Prostate gland (tissue), 2 donors: ENCODE measurements at places on chromosomes 5 and 9. TPM values are rescaled to one million over a fixed set of nuclear protein-coding genes. Genes with fewer than 3 reads are reported as not detected.

PCDHA4 gene
- total RNA-seq = 2.4 TPM

DNA sequence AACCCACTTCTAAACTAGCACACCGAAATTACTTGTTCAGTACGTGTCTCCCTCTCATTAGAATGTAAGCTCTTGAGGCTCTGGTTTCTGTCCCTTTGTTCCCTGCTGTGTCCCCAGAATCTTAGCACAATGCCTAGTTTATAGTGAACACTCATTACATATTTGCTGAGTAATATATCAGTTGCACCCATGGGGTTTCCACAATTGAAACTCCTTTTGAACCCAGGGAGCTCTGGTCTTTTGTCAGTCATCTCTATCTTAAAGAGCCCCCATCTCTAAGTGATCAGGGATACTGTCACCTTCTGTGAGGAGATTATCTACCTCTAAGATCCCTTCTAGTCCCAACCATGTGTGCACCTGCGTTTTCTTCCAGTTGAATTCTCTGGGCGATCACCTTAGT is 12.8 kb downstream of the CAMK4 start:
- no peak for DNase-seq

PCDHB5 gene
- 5.3 TPM for total RNA-seq

DNA sequence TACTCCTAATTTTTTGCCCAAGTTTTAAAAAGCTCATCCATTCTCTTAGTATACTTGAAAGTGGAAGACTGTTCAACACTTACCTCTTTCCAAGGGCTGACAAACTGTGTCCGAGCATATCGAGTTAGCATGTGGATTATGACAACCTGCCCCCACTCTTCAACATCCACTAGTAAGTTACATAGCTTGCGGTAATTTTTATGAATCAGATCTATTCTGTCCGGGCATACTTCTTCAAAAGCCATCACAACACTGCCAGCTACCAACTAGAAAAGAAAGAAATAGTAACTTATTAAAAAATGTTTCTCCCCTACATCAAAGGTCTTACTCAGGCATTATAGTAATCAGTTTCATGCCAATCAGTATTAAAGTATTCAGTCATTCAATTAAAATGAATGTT is 78.5 kb downstream of the AP3B1 start:
- DNase-seq = no peak

- no peak for DNase-seq
Observed at GRCh38 chr5:148820461-148821395, 5.7 kb upstream of the ADRB2 start.

RAD50 gene
- 20.2 TPM for total RNA-seq

GRCh38 chr9:20373263-20373662 is 249.0 kb downstream of the MLLT3 start:
- DNase-seq = no peak

- DNase-seq = no peak
Observed at GRCh38 chr5:3190930-3191329, 404.7 kb upstream of the IRX1 start.

GRCh38 chr5:143674469-143674786 is 137.5 kb upstream of the HMHB1 start:
- no peak for DNase-seq

DNA sequence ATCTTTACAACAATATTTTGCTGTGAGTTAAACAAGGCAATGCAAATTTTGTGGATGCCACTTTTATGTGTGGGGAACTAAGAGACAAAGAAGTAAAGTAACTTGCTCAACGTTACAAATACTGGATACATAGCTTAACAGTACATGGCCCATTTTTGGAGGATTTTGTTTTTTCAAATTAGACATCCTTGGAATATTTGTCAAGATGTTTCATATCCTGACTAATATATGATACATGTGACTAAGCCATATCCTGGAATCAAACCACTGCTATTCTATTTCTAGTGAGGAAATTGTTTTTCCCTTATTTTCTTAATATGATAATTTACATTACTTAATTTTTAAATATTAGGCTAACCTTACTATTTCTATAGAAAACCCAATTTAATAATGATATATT is 529.8 kb downstream of the DMRTA1 start:
- DNase-seq = no peak

GPR151 gene
- not detected for total RNA-seq

ADRB2 gene
- 6.8 TPM for total RNA-seq

IL13 gene
- 2.3 TPM for total RNA-seq

INSL6 gene
- 8.9 TPM for total RNA-seq

DNA sequence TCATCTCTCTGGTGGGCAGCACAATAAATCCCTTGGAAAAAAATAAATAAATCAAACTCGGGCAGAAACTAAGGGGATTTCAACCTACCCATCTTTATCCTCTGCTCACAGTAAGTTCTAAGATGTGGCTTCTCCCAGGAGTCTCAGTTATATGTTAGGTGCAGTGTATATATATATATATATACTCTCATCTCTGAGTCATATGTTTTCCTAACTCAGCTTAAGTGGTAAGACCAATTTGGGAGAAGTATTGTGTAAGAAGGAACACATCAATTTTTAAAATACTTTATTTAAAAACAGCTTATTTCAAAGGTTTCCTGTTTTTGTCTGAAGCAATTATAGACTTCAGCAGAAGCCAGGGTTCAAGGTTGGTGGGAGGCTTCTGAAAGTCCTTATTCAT is 20.3 kb upstream of the OSMR start:
- no peak for DNase-seq

DNA sequence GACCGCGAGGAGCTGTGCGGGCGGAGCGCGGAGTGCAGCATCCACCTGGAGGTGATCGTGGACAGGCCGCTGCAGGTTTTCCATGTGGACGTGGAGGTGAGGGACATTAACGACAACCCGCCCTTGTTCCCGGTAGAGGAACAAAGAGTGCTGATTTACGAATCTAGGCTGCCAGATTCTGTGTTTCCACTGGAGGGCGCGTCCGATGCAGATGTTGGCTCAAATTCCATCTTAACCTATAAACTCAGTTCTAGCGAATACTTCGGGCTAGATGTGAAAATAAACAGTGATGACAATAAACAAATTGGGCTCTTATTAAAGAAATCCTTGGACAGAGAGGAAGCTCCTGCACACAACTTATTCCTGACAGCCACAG is 590 bp downstream of the PCDHA6 start:
- no peak for DNase-seq

- DNase-seq = no peak
Observed at GRCh38 chr9:96015876-96016686, 140.6 kb downstream of the ERCC6L2 start.

DNA sequence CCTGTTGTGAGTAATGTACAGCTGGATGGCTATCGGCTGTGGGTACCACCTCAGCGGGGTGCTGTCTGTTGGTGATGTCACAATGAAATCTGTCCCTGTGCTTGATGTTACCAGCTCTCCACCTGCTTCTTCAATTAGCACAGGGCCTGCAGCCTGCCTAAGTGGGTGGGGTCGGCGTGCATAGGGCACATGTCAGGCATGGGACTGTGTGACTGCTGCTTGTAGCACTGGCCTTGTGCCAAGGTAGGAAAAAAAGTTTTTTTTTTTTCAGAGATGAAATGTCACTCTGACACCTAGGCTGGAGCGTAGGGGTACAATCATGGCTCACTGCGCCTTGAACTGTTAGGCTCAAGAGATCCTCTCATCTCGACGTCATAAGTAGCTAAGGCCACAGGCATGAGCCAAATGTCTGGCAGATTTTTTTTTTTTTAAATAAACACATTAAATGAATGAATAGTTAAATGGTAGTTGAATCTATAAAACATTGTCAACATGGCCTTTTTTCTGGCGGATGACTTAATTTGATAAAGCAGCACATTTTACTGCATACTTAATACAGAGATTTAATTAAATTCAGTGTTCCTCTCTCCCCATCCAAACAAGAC is 222.5 kb downstream of the NXNL2 start:
- no peak for DNase-seq

CCDC171 gene
- 7.6 TPM for total RNA-seq

DNA sequence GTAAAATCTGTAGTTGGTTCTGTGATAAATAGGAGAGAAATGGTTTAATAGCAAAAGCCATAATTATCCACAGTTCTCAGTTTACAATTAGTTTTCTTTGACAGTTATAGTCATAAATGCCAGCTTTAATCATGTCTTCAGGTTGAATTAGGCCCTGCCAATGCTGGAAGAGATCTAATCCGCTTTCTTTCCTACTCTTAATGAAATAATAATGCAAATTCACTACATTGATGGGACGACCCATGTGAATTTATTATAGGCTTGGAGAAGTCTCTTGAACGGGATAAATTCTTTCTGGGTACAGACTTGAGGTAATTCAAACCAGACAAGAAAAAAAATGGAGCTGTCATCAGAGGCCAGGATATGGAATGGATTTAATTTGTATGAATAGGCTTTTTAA is 950.4 kb downstream of the EFNA5 start:
- no peak for DNase-seq

DNA sequence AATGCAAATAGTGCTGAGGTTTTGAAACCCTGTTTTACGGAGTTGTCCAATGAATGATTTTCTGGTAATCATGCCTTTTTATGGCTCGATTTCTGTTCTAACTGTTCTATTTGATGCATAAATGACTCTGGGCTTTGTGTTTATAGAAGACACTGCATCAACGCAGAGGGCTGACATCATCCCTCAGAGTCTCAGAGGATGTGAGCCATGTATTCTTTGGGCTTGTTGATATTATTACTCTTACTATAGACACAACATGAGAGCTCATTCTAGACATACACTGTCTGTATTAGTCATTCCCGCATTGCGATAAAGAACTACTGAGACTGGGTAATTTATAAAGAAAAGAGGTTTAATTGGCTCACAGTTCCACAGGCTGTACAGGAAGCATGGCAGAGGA is 31.6 kb downstream of the CDH6 start:
- no peak for DNase-seq

GRCh38 chr9:77016526-77017504 is 2.6 kb upstream of the FOXB2 start:
- no peak for DNase-seq

IFNA21 gene
- not detected for total RNA-seq

DNA sequence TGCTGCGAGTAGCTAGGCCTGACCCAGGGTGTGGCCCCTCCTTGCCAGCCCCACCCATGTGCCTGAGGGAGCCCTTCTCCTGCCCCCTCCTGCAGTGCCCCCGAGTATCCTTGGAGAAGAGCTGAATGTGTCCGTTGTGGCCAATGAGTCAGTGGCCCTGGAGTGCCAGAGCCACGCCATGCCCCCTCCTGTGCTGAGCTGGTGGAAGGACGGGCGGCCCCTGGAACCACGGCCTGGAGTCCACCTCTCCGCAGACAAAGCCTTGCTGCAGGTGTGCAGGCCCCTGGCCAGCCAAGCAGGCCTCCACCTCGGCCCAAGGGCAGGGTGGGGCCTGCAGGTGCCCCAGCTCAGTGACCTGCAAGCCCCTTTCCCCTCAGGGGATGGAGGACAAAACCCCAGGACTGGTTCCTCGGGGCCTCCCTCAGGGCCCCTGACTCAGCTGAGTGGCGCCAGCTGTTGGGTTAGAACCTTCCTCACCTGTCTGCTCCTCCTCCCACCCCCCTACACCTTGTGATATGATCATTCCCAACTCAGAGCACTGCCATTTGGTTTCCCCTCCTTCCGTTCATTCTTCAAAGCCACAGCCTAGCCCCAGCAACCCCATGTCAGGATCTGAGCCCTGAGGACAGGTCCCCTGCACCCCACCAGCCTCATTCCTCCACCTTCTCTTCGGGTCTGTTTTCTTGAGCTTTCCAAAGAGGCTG is 80.0 kb upstream of the ASS1 start:
- DNase-seq = no peak

GRCh38 chr5:159057996-159058395 is 41.7 kb downstream of the EBF1 start:
- DNase-seq = no peak

- no peak for DNase-seq
Observed at GRCh38 chr5:130541617-130542221, 623.3 kb downstream of the HINT1 start.

GRCh38 chr5:3429962-3430361 is 165.7 kb upstream of the IRX1 start:
- no peak for DNase-seq

PCDHGA10 gene
- total RNA-seq = 6.7 TPM

SLC36A2 gene
- total RNA-seq = not detected

GRCh38 chr9:734831-735511 is 106.5 kb upstream of the DMRT1 start:
- DNase-seq = no peak

LHX3 gene
- not detected for total RNA-seq

DNA sequence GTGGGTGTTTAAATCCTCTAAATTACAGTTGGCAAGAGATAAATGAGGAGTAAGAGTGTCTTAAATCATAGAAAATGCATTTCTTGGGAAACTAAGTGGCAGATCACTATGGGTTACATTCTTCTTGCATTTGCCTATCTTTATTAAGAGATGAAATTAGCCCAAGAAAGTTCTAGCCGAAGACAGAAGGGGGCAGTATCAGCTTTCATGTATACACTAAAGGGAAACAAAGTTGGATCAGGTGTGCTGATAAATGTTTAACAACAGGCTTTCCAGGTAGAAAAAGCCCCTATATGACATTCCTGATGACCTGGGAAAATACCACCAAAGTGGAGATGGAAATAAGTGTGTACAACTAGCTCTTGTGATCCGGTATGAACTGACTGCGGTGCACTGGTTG is 81.9 kb upstream of the TLR4 start:
- no peak for DNase-seq

GRCh38 chr9:90240541-90240940 is 402.1 kb downstream of the DIRAS2 start:
- no peak for DNase-seq

DNA sequence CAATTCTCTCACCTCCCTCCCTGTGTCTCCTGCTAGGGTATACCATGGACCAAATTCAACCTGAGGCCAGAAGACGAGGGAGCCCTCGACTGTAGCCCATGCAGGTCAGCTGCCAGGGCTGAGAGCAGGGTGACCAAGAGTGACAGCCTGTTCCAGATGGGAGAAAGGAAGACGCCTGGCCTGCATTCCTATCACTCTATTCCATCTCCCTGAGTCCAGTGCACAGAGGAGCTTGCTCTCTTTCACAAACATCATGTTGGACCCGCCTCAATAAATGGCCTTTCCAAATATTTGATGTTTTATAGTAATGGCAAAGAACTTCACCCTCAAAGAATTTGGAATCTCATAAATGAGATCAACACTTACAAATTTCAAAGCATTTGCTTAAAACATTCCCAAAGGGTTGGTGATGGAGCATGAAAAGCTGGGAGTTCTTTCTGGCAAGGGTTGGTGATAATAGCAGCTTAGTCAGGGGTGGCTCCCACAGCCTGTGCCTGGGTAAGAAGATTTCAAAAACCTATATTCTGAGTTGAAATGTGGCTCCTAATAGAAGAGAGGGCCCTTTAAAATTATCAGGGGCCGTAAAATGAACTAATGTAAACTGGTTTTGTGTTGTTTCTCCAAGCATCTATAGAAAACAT is 393.1 kb downstream of the EFNA5 start:
- no peak for DNase-seq

GRCh38 chr9:90188656-90189055 is 454.0 kb downstream of the DIRAS2 start:
- DNase-seq = no peak

CARTPT gene
- 5.9 TPM for total RNA-seq

ANKRD31 gene
- 0.41 TPM for total RNA-seq

GRCh38 chr9:98563988-98564387 is 144.7 kb downstream of the GABBR2 start:
- DNase-seq = no peak
